ENCODE measurements at places on chromosomes 7 and 10. TPM values are rescaled to one million over a fixed set of nuclear protein-coding genes. Genes with fewer than 3 reads are reported as not detected.

The NRP1 gene
- 8.2 TPM for total RNA-seq

The APBB1IP gene
- 0.34 TPM for total RNA-seq

The LIMK1 gene
- total RNA-seq, result 19.5 TPM

The EN2 gene
- total RNA-seq, result 0.52 TPM
